ENCODE measurements at places on chromosomes 7 and 10. TPM values are rescaled to one million over a fixed set of nuclear protein-coding genes. Genes with fewer than 3 reads are reported as not detected.

DNA sequence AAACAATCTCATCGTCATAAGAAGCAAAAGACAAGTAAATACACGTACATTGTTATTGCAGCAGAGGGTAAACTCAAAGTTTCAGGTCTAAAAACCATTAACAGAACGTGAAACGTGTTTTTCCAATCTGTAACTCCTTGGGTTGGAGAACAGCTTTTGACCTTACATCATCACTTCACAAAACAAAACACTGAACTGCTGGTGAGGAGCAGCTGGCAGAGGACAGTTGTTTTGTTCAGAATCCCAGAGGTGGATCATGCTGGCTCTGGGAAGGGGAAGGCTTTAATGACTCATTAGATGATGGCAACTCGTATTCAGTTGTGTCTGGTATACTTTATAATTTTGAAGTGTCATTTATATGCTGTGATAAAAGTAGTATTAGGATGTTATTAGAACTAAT is 923.0 kb upstream of the CELF2 start:
- no peak for DNase-seq
- H3K27me3 ChIP-seq: peaks cover 1% of the 10 kb centered on the region
- H3K4me3 ChIP-seq: no peak overlapping the region
- H3K36me3 ChIP-seq: no peaks in the 10 kb centered on the region

FGF8 gene
- not detected for total RNA-seq

DNA sequence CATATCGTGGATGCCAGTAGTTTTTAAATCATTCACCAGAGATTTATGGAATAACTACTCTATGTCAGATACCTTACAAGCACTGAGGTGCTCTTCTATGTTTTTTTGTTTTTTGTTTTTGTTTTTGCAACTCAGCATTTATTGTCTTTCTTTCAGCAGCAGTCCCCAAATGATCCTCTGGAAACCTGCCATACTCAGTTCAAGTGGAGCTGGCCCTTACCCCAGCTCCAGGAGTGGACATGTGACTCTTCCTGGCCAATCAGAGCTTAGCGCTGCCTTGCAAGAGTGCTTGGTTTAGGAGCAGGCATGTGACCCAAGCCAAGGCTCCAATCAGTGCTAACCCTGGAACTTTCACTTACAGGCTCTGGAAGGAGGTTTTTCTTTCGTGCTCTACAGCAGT is 356.6 kb upstream of the ZMIZ1 start:
- no peaks in the 10 kb centered on the region for H3K36me3 ChIP-seq
- H3K4me3 ChIP-seq: no peak overlapping the region
- no peak for DNase-seq
- no peak overlapping the region for H3K27ac ChIP-seq
- H3K4me1 ChIP-seq: no peaks in the 10 kb centered on the region

DNA sequence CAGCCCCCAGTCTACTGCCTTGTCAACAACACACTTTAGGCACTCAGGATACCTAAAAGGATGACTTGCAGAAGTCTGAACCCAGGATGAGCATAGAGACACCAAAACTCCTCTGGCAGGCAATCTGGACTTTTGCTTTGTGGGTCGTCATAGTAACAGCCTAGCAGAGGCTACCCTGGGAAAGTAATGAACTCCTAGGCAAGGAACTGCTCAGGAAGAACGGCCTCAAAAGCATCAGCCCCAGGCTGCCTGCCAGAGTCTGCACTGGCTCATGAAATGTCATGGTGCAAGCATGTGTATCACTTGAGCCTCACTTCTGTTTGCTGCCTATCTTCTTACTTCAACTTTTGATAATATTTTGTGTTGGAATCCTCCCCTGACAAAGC is 715.1 kb downstream of the GRID1 start:
- H3K27me3 ChIP-seq: no peaks in the 10 kb centered on the region
- no peak overlapping the region for H3K4me3 ChIP-seq
- no peak for DNase-seq
- H3K36me3 ChIP-seq: no peaks in the 10 kb centered on the region

GRCh38 chr10:100656454-100656853 is 88.9 kb upstream of the PAX2 start:
- H3K27ac ChIP-seq: no peak overlapping the region
- DNase-seq: no peak
- H3K36me3 ChIP-seq: peaks cover 2% of the 10 kb centered on the region
- no peak overlapping the region for H3K4me3 ChIP-seq
- peaks cover 22% of the 10 kb centered on the region for H3K4me1 ChIP-seq
- peaks cover 74% of the 10 kb centered on the region for H3K27me3 ChIP-seq

C10orf62 gene
- not detected for total RNA-seq

DNA sequence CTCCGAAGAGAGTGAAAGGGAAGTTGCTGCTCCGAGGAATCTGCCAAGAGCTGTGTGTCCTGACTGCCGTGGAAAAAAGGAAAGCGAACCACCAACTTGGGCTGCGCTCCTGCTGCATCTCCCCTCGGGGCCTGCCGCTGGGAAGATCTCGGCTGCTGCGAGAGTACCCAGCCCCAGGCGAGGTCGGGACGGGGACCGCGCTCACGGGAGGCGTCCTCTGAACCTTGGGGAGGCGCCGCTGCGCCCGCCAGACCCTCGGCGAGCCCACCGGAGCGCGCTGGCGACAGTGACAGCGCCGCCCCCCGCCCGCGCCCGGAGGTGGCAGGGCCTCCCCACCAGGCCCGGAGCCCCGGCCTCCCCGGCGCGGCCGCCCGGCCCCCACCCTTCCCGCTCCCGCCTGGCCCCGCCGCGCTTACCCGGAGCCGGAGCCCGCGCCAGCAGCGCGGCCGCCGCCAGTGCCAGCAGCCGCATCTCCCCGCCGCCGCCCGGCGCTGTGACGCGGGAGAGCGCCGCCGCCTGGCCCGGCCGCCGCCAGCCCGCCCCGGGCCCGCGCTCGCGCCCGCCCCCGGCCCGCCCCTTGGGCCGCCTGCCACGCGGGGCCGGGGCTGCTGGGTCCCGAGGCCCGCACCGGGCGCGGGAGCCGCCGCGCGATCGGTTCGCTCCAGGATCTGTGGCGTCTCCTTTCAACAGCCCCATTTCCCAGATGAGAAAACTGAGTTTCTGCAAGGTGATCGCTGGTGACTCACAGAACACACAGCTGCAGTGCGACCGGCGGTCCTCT is at the start of gene VSTM4:
TSS of gene VSTM4 (minus strand) at position 508 of the 781 bp plus-strand sequence. CDS start at position 471, 37 bp downstream.
- peaks cover 46% of the 10 kb centered on the region for H3K27me3 ChIP-seq
- H3K27ac ChIP-seq: peak within 1 kb of the TSS; percentile 9
- H3K4me3 ChIP-seq: no peak within 1 kb of the TSS

GRCh38 chr7:150371131-150371995 is 2.7 kb downstream of the REPIN1 start:
- H3K27me3 ChIP-seq: no peaks in the 10 kb centered on the region
- H3K4me1 ChIP-seq: peaks cover 62% of the 10 kb centered on the region
- H3K36me3 ChIP-seq: no peaks in the 10 kb centered on the region
- H3K4me3 ChIP-seq: peak overlapping the region; percentile 96
- DNase-seq: no peak

DNA sequence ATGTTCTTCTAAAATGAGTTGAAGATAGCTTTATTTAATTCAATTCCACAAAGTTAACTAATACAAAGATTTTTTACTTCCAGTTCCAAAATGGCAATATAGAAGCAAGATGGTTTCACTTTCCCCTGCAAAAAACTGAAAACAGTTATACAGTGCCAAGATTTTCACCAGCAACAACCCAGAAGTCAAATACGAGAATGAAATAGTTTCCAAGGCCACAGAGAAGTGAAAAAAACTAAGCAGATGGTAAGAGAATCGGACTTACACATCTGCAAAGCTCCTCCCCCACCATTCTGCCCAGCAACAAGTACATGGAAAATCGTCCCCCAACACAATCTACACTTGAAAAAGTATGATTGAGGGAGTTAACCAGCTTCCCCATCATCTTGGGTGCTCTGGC is 30.3 kb upstream of the KEL start:
- no peak overlapping the region for H3K27ac ChIP-seq
- no peak overlapping the region for H3K4me3 ChIP-seq
- H3K4me1 ChIP-seq: no peaks in the 10 kb centered on the region
- no peaks in the 10 kb centered on the region for H3K36me3 ChIP-seq
- peaks cover 10% of the 10 kb centered on the region for H3K27me3 ChIP-seq

CYP2C9 gene
- not detected for total RNA-seq

GRCh38 chr7:29343399-29343798 is 148.8 kb downstream of the CHN2 start:
- H3K27me3 ChIP-seq: no peaks in the 10 kb centered on the region
- H3K27ac ChIP-seq: no peak overlapping the region
- peak; percentile 17 for DNase-seq
- H3K4me3 ChIP-seq: no peak overlapping the region
- peaks cover 5% of the 10 kb centered on the region for H3K4me1 ChIP-seq

GRCh38 chr10:92208157-92208720 is 82.6 kb downstream of the CPEB3 start:
- no peak overlapping the region for H3K4me3 ChIP-seq
- H3K27me3 ChIP-seq: no peaks in the 10 kb centered on the region
- H3K27ac ChIP-seq: no peak overlapping the region
- no peak for DNase-seq
- H3K36me3 ChIP-seq: no peaks in the 10 kb centered on the region

GRCh38 chr10:120327675-120328074 is 129.4 kb upstream of the PLPP4 start:
- peaks cover 18% of the 10 kb centered on the region for H3K27me3 ChIP-seq
- no peak for DNase-seq
- no peak overlapping the region for H3K27ac ChIP-seq
- H3K36me3 ChIP-seq: no peaks in the 10 kb centered on the region
- no peak overlapping the region for H3K4me3 ChIP-seq

- peaks cover 34% of the 10 kb centered on the region for H3K27me3 ChIP-seq
- H3K36me3 ChIP-seq: no peaks in the 10 kb centered on the region
- DNase-seq: no peak
- H3K4me1 ChIP-seq: no peaks in the 10 kb centered on the region
- no peak overlapping the region for H3K27ac ChIP-seq
Observed at GRCh38 chr7:31077484-31078362, 25.6 kb downstream of the ADCYAP1R1 start.

PDCD4 gene
- 361 TPM for total RNA-seq

GRCh38 chr7:116259871-116260440 is 49.6 kb downstream of the TES start:
- no peaks in the 10 kb centered on the region for H3K27me3 ChIP-seq
- peaks cover 10% of the 10 kb centered on the region for H3K4me1 ChIP-seq
- H3K27ac ChIP-seq: no peak overlapping the region
- no peaks in the 10 kb centered on the region for H3K36me3 ChIP-seq
- no peak for DNase-seq

ELAPOR2 gene
- total RNA-seq: 8.6 TPM

GRCh38 chr7:158856883-158857668 is 718 bp downstream of the DYNC2I1 start:
- no peaks in the 10 kb centered on the region for H3K36me3 ChIP-seq
- H3K27me3 ChIP-seq: no peaks in the 10 kb centered on the region
- peak overlapping the region; percentile 72 for H3K27ac ChIP-seq
- no peak for DNase-seq
- peaks cover 42% of the 10 kb centered on the region for H3K4me1 ChIP-seq

AMPH gene
- total RNA-seq: not detected

TBATA gene
- not detected for total RNA-seq

PDE1C gene
- total RNA-seq: not detected

DNA sequence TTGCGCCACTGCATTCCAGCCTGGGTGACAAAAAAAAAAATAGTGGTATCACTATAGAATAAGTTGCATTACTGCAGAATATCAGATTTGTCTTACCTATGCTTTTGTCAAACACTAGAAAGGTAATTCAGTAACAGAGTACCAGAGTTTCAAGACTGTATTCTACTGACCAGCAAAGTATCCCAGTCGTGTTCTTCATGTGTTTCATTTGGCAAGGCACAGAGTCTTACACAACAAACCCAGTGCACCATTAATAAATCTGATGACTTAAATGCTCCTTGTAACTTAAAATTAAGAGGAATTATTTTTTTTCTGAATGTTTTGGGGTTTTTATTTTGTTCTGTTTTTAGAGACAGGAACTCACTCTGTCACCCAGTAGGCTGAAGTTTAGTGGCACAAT is 34.4 kb upstream of the PBLD start:
- H3K36me3 ChIP-seq: peaks cover 31% of the 10 kb centered on the region
- H3K27me3 ChIP-seq: no peaks in the 10 kb centered on the region
- no peak overlapping the region for H3K4me3 ChIP-seq
- peak overlapping the region; percentile 22 for H3K27ac ChIP-seq
- DNase-seq: no peak
- H3K4me1 ChIP-seq: no peaks in the 10 kb centered on the region

GRCh38 chr10:118209215-118209614 is 132.9 kb downstream of the FAM204A start:
- H3K27ac ChIP-seq: no peak overlapping the region
- peaks cover 14% of the 10 kb centered on the region for H3K27me3 ChIP-seq
- no peaks in the 10 kb centered on the region for H3K4me1 ChIP-seq
- H3K36me3 ChIP-seq: no peaks in the 10 kb centered on the region
- no peak for DNase-seq

GRCh38 chr10:36168777-36169176 is 526.7 kb upstream of the FZD8 start:
- DNase-seq: no peak
- H3K4me3 ChIP-seq: no peak overlapping the region
- no peaks in the 10 kb centered on the region for H3K36me3 ChIP-seq

GRCh38 chr7:47932016-47932415 is 16.2 kb downstream of the PKD1L1 start:
- no peaks in the 10 kb centered on the region for H3K27me3 ChIP-seq
- no peak overlapping the region for H3K27ac ChIP-seq
- peaks cover 4% of the 10 kb centered on the region for H3K4me1 ChIP-seq
- no peaks in the 10 kb centered on the region for H3K36me3 ChIP-seq

SORCS1 gene
- total RNA-seq: not detected

- H3K4me1 ChIP-seq: peaks cover 24% of the 10 kb centered on the region
- H3K27ac ChIP-seq: no peak overlapping the region
- no peak overlapping the region for H3K4me3 ChIP-seq
- H3K36me3 ChIP-seq: no peaks in the 10 kb centered on the region
Observed at GRCh38 chr10:63631991-63632390, 110.8 kb downstream of the REEP3 start.

GRCh38 chr7:22662556-22663356 is 64.2 kb upstream of the IL6 start:
- H3K27ac ChIP-seq: no peak overlapping the region
- no peak for DNase-seq
- H3K27me3 ChIP-seq: peaks cover 2% of the 10 kb centered on the region
- no peaks in the 10 kb centered on the region for H3K36me3 ChIP-seq

Measured in naive thymus-derived CD8-positive, alpha-beta T cell (primary cell).